ENCODE measurements at places on chromosomes 16 and 17. TPM values are rescaled to one million over a fixed set of nuclear protein-coding genes. Genes with fewer than 3 reads are reported as not detected.

DNA sequence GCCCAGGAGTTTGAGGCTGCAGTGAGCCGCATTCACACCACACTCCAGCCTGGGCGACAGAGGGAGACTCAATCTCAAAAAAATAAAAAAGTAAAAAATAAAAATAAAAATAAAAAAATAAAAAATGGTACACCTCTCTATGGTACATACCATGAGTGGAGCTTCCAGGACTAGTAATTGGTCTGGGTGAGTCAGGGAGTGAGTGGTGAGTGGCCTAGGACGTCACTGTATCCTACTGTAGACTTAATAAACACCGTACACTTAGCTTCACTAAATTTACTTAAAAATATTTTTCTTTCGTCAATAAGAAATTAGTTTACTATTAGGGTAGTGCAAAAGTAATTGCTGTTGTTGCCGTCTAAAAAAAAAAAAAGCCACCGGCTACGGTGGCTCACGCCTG lies 9.0 kb downstream of the CDH5 start:
- no peaks in the 10 kb centered on the region for H3K36me3 ChIP-seq
- H3K4me3 ChIP-seq = no peak overlapping the region
- no peaks in the 10 kb centered on the region for H3K27me3 ChIP-seq
- no peak for DNase-seq

The HOXB6 gene
- not detected for total RNA-seq

DNA sequence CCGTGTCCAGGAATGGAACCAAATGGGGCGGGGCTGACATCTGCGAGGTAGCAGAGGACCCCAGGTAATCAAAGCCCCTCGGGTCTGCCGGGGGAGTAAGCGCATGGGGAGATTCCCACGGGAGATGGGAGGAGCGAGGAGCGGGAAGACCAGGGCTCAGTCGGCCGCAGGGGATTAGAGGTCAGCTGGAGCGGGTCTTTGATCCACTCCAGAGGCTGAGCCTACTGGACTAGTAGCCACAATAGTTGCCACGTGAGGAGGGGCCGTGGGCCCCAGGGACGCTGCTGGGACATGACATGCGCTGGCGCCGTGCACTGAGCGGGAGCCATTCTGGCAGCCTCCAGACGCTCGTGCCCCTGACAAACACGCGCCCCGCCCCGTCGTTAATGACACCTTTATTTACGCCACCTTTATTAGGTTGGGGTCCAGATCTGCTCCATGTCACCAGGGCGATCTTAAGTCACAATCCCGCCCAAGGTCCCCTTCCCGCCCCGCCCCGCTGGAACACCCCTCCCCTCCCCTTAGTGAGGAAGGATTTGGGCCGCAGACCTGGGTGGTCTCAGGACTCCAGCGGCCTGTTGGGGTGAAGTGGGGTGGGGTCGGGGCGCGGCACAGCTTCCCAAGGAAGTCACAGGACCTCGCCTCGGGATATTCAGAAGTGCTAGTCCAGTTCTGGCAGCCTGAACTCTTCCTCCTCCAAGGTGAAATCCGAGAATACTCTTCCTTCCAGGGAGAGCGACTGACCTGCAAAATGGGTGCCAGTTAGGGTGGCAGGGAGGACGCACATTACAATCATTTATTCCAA lies 15.0 kb downstream of the PPY start:
- H3K4me3 ChIP-seq = peak overlapping the region; percentile 79
- H3K36me3 ChIP-seq = no peaks in the 10 kb centered on the region
- H3K4me1 ChIP-seq = peaks cover 20% of the 10 kb centered on the region
- no peak for DNase-seq
- no peaks in the 10 kb centered on the region for H3K27me3 ChIP-seq
- no peak overlapping the region for H3K27ac ChIP-seq

DNA sequence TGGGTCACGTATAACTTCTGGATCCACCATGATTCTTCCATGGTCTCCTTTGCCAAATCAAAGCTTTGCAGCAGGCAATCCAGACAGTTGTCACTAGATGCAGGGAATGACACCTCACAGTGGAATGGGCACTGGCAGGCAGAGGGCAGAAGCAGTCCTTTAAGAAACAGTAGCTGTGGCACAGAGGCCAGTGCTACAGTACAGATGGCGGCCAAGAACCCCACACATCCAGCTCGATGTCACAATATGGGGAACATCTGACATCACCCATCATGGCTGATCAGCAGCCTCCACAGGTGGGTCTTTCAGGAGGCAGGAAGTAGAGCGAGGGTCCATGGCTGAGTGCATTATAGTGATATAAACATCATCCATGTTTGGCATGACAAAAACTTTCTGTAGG lies 18.8 kb upstream of the ERN1 start:
- peaks cover 11% of the 10 kb centered on the region for H3K36me3 ChIP-seq
- H3K4me3 ChIP-seq = no peak overlapping the region
- H3K4me1 ChIP-seq = peaks cover 22% of the 10 kb centered on the region
- no peak for DNase-seq

The KRT23 gene
- total RNA-seq = not detected

DNA sequence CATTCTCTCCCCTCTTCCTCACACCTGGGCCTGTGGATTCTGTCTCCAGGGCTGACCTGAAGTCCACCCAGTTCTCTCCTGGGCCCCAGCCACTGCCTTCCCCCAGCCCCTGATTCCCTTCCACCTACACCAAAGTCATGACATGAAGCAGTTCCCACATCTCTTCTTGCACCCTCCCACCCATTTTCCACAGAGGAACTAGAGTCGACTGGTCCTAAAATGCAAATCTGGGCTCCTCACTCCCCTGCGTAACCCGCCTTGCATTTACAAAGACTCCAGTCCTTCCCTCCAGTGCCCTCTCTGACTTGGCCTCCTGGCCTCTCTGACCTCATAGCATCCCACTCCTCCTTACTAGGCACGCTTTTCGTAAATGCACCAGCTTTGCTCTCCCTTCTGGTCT lies 14.8 kb downstream of the COX6A2 start:
- no peaks in the 10 kb centered on the region for H3K36me3 ChIP-seq
- no peak for DNase-seq
- no peaks in the 10 kb centered on the region for H3K27me3 ChIP-seq
- H3K4me3 ChIP-seq = no peak overlapping the region
- H3K4me1 ChIP-seq = no peaks in the 10 kb centered on the region
- no peak overlapping the region for H3K27ac ChIP-seq

GRCh38 chr16:85750827-85751697 lies at the start of gene C16orf74:
C16orf74 (minus strand) TSS chr16:85751096; CDS start chr16:85735217, 15,879 bp downstream.
- H3K27me3 ChIP-seq = peaks cover 8% of the 10 kb centered on the region
- no peak within 1 kb of the TSS for H3K4me3 ChIP-seq
- no peaks in the 10 kb centered on the region for H3K36me3 ChIP-seq
- peaks cover 17% of the 10 kb centered on the region for H3K4me1 ChIP-seq
- no peak for DNase-seq

The AATF gene
- 72.6 TPM for total RNA-seq
